ENCODE measurements at places on chromosomes 12 and 14.

- DNase-seq, result no peak
Measured at GRCh38 chr12:1880876-1881275, 37.6 kb downstream of the CACNA2D4 start.

DNA sequence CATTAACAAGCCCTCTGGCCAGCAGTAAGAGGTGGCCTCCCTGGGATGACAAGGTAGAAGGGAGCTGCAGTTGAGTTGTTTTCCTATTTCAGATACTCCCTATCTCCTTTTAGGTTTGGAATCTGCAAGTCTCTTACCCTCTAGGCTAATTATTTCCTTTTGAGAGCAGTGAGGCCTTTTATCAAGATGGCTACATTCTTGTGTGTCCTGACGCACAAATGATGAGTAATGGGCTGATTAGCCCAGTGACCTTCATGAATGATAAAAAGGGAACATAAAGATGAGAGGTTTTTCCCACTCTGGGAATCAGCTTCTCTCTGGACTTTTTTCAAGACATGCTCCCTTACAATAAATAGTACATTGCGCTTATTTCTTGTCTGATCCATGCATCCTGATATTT is 22.9 kb downstream of the DYRK2 start:
- no peak for DNase-seq

- DNase-seq, result no peak
Measured at GRCh38 chr14:70571139-70571538, 29.3 kb downstream of the MED6 start.

DNA sequence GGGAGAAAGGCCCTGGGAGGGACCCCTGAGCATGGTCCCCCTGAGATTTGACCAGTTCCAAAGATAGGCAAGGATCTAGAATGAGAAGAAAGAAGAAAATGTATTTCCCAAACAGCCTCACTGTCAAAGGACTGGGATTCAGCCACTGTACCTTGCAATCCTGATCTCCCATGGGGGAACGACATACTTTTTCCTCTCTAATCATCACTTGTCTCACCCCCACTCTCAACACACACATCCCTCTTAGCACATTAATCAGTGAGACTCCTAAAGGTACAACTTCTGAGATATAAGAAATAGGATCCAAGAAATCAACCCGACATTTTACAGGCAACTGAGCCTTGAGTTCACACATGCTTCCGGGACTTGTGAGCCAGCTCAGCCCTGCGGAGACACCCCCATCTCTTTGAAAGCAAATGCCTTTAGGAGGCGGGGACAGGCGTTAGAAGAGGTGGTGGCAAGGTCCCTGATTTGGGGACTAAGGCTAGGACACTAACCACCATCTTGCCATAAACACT is 1.4 kb downstream of the MAP3K9 start:
- no peak for DNase-seq

GRCh38 chr12:67333649-67334048 is 64.5 kb downstream of the CAND1 start:
- no peak for DNase-seq

DNA sequence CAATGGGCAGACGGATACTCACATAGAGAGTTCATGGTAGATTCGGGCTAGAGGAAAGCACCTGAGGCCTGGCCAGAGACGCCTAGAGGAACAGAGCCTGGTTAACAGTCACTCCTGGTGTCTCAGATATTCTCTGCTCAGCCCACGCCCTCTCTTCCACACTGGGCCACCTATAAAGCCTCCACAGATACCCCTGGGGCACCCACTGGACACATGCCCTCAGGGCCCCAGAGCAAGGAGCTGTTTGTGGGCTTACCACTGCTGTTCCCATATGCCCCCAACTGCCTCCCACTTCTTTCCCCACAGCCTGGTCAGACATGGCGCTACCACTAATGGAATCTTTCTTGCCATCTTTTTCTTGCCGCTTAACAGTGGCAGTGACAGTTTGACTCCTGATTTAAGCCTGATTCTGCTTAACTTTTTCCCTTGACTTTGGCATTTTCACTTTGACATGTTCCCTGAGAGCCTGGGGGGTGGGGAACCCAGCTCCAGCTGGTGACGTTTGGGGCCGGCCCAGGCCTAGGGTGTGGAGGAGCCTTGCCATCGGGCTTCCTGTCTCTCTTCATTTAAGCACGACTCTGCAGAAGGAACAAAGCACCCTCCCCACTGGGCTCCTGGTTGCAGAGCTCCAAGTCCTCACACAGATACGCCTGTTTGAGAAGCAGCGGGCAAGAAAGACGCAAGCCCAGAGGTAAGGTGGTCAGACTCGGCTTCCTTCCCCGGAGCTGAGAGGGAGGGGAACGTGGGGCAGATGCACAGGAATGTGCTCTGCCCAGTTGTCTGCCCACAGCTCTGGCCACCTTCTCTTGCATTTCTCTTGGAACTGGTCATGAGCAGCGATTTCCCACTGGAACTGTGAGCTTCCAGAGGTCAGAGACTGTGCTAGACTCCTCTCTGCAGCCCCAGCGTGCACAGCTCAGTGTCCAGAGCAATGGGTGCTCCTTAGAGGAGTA is at the start of gene CD4:
TSS of gene CD4 (plus strand) at position 557 of the 953 bp plus-strand sequence. CDS start 10,611 bp downstream, outside the sequence.
- DNase-seq, result no peak

DNA sequence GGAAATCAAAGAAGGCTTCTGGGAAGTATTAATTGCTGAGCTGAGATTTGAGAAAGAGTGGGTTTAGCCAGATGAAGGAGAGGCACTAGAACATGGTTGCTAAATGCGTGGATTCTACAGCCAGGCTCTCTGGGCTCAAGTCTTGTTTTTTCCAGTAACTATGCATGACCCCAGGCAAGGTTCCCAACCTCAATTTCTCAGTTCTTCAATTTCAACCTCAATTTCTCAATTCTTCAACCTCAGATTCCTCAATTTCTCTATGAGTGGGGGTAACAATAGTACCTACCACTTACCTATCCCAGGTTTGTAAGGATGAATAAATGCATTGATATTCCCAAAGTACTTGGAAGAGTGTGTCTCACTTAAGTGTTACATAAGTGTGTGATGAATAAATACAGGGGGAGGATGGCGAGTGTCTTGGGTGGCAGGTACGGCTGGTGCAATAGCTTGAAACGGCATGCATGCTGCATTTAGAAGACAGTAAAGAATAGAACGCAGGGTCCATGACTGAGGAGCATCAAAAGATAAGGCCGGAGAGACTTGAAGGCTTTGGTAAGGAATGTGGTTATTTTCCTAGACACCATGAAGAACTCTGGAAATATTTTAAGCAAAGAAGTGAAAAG is 149.1 kb upstream of the ATP2B1 start:
- no peak for DNase-seq

GRCh38 chr14:91142214-91142668 is 28.4 kb downstream of the DGLUCY start:
- no peak for DNase-seq

GRCh38 chr12:52699373-52699772 is 4.0 kb downstream of the KRT77 start:
- DNase-seq, result no peak

- DNase-seq, result no peak
Measured at GRCh38 chr14:56666716-56667115, 87.1 kb downstream of the TMEM260 start.

DNA sequence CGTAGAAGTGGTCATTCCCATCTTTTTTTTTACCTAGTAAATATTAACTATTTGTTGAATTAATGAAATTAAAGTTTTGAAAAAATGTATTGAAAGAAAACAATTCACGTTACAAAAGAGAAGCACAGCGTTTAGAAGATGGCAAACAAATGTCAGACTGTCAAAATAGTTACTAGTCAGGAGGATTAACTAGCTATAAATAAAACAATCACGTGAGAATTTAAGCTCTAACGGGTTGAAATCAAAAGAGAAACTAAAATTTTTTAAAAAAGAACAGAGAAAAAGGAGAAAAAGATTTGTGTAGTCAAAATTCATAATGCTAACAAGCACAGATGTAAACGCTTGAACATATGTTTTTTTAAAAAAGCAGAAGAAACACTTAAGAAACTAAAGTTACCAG is 26.4 kb downstream of the DDHD1 start:
- DNase-seq, result no peak

- no peak for DNase-seq
Measured at GRCh38 chr14:100296106-100296651, 10.1 kb downstream of the SLC25A29 start.

GRCh38 chr14:90678420-90678819 is 137.8 kb downstream of the TTC7B start:
- DNase-seq, result no peak

- no peak for DNase-seq
Measured at GRCh38 chr12:46459861-46460545, 87.4 kb upstream of the SLC38A2 start.

DNA sequence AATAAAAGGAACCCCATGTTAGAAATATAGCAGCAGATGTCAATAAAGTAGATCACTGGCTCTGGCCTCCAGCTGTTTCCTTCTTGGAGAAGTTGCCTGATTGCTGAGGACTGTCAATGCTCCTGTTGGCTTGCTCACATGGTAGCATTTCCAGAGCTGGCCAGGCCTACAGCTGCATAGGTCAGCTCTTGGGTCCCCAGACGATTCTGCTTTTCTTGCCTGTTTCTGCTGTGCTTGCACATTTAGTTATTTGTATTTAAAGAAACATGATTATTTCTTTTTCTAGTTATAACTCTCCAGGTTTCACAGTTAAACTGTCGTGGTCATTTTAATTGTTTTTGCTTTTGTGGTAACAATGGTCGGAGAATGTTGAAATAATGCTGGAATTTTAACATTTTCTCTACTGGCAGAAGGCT is 7.2 kb downstream of the NAV3 start:
- no peak for DNase-seq

DNA sequence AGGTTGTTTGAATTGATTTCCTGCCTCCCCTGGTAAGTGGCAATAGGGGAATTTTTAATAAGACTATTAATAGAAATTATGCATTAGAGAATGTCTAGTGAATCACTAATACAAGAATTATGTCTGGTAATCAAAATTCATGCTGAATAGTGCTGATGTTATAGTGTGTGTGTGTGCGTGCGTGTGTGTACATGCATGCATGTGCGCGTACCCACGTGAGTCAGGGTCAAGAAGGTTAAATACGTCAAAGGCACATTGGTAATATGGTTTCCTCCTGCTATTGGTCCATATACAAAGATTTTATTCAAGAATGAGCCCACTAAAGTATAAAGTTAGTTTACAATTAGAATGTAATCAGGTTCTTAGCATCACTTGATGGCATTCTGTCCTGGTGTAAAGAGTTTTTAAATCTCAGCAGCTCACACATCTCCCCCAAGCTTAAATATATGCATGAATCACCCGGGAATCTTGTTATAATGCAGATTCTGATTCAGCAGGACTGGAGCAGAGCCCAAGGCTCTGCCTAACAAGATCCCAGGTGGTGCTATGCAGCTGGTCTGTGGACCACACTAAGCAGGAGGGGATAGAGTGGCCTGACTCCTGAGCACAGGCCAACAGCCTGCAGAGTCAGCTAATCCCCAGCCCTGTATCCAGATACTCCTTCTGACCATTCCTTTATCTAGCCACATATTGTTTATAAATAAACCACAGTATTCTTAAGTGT is 43.9 kb downstream of the TTC9 start:
- no peak for DNase-seq

GRCh38 chr12:49188201-49188915 is 522 bp downstream of the TUBA1A start:
- peak; percentile 51 for DNase-seq

- no peak for DNase-seq
Measured at GRCh38 chr14:75927564-75928087, 54.2 kb downstream of the TGFB3 start.

DNA sequence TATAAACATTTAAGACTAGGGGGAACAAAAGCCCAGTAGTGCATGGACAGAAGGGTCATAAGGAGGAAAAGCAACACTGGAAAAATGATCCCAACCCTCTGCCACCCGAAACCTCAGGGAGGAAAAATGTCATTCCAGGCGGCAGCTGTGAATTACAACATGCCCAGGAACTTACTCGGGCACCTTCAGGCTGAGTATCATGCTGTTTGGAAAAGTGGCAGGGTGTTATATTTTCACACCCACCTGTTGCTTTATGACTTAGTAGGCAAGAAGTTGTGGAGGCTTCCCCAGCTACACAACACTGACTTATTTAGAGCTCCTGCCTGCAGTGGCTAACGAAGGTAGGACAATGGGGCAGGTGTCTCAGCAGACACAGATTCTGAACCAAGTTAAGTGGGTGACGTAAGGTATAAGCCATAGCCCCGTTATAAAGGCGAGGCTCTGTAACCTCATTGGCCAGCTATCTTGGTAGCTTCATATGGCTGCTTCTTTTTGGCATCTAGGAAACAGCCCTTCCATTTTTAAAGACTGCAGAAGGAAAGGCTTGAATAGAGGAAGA is 96.1 kb upstream of the IFNG-AS1 start:
- DNase-seq, result no peak

DNA sequence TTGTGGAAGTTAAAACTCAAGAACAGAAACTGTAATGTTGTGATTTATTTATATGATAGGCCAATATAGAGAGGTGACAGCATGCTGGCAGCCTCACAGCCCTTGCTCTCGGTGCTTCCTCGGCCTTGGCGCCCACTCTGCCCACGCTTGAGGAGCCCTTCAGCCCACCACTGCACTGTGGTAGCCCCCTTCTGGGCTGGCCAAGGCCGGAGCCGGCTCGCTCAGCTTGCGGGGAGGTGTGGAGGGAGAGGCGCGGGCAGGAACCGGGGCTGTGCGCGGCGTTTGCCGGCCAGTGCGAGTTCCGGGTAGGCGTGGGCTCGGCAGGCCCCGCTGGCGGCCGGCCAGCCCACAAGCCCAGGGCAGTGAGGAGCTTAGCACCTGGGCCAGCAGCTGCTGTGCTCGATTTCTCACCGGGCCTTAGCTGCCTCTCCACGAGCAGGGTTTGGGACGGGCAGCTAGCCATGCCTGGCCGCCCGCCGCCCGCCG is 65.8 kb upstream of the SLC8A3 start:
- DNase-seq, result no peak

- no peak for DNase-seq
Measured at GRCh38 chr14:59755409-59756135, 115.0 kb downstream of the RTN1 start.

DNA sequence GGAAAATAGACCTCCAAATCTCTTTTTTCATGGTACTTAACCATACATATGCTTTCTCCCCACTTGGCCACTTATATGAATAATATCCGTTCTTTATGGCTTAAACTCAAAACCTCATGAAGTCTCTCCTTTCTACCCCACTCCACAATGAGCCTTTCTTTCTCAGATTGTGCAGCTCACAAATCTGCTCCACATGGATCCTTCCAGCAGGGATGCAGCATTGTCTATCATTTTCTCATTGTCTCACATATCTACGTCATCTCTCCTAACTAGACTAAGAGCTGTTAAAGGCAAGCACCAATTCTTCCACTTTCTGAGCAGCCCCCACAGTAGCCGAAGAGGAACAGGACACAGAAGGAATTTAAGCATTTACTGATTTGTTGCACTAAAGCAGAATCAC is 106.4 kb downstream of the HECTD4 start:
- DNase-seq, result no peak

- no peak for DNase-seq
Measured at GRCh38 chr12:15151161-15152091, 69.8 kb downstream of the RERG start.

DNA sequence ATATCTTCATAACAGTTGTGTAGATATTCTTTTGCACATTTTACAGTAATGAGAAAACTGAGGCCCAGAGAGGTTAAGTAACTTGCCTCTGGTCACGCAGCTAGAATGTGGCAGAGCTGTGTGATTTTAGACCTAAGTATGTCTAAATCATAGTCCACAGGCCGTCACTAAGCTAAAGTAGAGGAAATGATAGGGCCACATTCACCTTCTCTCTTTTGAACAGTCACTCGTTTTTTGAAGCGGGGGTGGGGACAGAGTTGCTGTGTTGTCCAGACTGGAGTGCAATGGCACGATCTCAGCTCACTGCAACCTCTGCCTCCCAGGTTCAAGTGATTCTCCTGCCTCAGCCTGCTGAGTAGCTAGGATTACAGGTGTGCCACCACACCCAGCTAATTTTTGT is 68.5 kb downstream of the RASSF3 start:
- DNase-seq, result no peak
